ENCODE measurements at places on chromosomes 5 and 9.

DNA sequence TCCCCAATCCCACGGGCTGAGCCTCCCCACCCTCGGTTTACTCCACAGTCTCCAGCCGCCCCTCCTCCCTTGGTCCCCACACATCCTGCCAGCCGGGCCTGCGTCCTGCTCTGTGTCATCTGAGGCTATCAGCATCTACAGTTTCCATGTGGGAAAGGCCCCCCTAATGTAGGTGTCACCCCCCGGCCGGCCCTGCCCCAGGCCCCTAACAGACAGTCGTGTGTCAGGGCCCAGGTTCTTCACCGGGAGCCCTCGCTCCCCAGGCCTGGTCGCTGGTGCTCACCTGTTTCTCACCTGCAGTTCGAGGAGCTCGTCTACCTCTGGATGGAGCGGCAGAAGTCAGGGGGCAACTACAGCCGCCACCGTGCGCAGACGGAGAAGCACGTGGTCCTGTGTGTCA lies 62.7 kb downstream of the KCNT1 start:
- no peak for DNase-seq

DNA sequence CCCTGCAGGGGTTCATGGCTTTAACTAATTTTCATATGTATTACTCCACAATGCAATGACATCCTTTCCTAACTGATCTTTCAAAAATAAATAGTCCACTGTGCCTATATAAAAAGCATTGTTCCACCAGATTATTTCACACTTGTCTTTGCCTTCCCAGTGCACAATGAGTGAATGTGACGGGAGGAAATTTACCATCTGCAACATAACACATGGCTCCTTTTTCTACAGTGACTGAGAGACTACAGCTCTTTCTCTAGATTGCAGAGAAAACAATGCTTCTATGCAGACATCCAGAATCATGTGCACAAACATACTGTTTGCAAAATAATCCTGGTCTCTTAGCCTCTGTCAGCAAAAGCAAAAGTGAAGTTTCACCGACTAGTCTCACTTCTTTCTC lies 483.7 kb upstream of the PIK3R1 start:
- DNase-seq, result no peak

DNA sequence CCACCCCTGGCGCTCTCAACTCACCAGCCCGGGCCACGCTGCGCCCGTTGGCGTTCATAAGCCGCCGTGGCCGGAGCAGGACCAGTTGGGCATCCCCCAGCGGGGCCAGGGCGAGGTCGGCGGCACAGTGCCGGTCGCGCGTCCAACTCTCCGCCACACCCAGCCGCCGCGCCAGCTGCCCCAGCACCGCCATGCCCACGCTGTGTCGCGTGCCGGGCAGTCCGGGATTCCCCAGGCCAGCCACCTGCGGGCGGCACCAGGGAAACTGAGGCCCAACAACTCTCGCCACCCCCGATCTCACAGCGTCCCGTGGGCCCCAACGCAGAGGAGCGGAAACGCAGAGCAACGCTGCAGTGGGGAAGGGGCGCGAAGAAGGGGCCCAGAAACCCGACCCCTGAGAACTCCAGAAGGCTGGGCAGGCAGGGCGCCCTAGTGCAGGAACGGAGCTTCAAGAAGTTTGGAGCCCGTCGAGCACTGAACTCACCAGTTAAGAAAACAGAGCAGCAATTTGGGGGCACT lies 453 bp downstream of the PTRH1 start:
- DNase-seq, result no peak

DNA sequence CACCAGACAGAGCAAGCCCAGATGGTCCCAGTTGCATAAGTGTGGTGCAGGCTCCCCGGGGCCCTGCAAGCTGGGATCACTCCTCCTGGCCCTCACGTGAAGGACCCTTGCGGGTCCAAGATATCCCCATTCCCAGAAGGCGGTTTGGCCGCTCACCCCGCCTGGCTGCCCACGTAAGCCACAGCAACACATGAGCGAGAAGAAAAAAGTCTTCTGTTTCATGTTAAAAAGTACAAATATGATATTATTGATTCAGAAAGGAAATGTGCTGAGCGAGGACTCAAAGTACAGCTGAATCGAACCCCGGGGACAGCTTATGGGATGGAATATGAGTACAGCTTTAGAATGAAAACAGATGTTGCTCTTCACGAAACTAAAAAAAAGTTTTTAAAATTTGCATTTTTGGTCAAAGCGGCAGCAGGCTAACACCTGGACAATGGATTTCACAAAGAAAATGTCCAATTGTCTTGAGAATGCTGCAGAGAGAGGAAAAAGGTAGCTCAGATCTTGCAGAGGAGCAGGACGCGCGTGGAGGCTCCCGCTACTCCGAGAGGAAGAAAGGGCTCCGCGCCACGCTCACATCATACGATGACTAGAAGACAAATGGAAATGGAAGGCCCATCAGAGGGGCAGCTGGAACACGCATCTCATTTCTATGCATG lies 427.6 kb downstream of the IRX1 start:
- no peak for DNase-seq

- no peak for DNase-seq
These were observed 117.0 kb upstream of the GAS1 start for GRCh38 chr9:87064311-87064710.

DNA sequence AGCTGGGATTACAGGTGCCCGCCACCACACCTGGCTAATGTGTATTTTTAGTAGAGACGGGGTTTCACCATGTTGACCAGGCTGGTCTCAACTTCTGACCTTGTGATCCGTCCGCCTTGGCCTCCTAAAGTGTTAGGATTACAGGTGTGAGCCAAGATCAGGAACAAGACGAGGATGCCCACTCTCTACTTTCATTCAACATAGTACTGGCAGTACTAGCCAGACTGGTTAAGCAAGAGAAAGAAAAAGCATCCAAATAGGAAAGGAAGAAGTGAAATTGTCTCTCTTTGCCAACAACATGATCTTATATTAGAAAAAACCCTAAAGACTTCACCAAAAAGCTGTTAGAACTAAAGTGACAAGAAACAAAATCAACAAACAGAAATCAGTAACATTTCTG lies 7.4 kb upstream of the ENDOG start:
- DNase-seq, result no peak

DNA sequence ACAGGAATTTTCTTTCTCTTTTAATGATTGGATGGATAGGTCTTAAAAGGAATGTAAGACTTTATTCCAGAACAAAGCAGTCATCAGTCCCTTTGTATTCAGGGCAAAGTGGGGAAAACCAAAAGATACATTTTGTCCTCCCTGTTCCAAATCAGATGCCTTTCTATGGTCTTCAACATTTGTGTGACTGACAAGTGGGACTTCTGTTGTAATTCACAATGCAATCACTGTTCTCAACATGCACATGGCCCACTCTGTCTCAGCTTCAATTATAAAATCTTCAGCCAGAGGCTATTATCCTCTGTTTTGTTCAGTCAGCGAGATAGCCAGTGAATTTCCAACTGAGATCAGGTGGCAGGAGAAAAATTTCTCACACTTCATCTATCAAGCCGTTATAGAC lies 95.5 kb upstream of the ERBIN start:
- no peak for DNase-seq

- no peak for DNase-seq
These were observed 285.4 kb downstream of the MAST4 start for GRCh38 chr5:66881480-66882161.

DNA sequence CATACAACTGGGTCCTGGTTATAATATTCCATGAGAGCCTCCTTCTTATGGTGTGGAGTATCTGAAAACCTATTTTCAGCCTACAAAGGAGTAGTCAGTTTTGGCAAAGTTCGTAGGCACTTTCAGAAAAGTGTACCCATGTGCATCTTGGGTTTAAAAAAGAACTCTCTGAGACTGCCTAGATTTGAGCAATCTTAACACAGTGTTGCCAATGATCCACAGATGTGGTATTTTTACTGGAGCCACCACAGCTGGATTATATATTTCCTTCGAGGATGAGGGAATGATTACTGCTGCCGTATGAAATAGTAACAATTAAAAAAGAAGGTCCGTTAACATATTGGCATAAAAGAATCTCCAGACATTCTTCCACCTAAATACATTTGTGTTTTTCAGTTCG lies 1.1 kb downstream of the PALM2AKAP2 start:
- DNase-seq, result no peak

DNA sequence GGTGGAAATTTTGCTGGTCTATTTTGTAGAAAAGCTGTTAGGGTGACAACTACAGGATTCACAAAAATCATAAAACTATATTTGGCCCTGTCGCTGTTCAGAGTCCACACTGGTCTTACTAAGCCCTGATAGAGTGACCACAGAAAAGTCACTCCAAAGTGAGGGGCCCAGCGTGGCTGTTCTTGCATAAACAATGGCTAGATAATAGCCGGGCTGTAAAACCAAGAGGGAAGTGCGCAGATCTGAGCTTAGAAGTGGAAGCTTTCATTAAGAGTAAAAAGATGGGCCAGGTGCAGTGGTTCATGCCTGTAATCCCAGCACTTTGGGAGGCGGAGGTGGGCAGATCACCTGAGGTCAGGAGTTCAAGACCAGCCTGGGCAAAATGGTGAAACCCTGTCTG lies 15.5 kb upstream of the CTSL start:
- DNase-seq, result no peak

GRCh38 chr9:113979343-113980127 lies 98.6 kb downstream of the AMBP start:
- no peak for DNase-seq

GRCh38 chr5:77230727-77231470 lies 20.4 kb downstream of the PDE8B start:
- DNase-seq, result no peak

- DNase-seq, result no peak
These were observed 19.7 kb upstream of the SLC6A19 start for GRCh38 chr5:1181451-1182359.

GRCh38 chr5:179696603-179697002 lies 2.2 kb upstream of the CANX start:
- no peak for DNase-seq

GRCh38 chr9:82148901-82149461 lies 160.4 kb downstream of the SPATA31D1 start:
- DNase-seq, result no peak

GRCh38 chr9:132341177-132341840 lies 13.5 kb downstream of the SETX start:
- DNase-seq, result no peak

DNA sequence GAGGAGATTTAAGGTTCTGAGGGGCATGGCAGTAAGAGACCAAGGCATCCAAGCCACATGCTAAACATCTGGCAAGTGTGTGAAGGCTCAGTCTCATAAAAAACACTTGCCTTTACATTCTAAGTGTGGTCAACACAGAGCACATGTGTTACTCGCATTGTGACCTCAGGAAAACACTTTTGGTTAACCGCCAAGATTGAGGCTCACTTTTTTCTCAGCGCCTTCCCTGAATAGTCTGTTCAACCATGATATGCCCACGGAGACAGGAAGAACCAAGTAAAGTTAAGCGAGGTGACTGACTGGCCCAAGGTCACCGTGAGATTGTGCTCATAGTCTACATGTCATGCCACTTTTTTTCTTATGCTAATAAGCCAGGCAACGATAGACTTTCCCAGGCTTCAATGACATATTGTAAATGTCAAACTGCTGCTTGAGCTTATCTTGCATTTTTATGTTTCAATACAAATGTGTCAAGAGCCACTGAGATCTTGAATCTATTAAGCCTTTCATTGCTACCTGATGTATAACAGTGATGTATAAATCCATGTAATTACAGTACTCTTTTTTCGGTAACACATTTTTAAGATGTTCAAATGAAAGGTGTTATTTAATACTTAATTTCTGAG lies 21.1 kb upstream of the IL9 start:
- DNase-seq, result no peak

DNA sequence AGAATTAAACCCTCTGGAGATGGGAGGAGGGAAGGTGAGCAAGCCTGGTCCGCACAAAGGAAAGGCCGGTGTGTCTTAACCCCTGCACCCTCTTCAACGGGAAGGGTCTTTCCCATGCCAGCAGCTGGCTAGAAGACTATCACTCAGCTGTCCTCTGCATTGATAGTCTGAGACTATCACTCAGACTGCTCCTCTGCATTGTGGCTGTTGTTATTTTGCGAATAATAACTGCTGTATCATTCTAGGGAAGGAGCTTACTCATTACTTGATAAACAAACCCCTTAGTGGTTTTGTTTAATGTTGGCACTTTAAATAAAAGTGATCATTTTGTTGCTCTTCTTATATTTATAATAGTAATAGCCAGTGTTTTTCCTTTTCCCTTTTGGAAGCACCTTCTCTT lies 8.1 kb downstream of the TRIP13 start:
- no peak for DNase-seq

- DNase-seq, result no peak
These were observed 18.4 kb upstream of the SPINK4 start for GRCh38 chr9:33221568-33221884.

- no peak for DNase-seq
These were observed 55.9 kb upstream of the NR3C1 start for GRCh38 chr5:143459433-143459832.

DNA sequence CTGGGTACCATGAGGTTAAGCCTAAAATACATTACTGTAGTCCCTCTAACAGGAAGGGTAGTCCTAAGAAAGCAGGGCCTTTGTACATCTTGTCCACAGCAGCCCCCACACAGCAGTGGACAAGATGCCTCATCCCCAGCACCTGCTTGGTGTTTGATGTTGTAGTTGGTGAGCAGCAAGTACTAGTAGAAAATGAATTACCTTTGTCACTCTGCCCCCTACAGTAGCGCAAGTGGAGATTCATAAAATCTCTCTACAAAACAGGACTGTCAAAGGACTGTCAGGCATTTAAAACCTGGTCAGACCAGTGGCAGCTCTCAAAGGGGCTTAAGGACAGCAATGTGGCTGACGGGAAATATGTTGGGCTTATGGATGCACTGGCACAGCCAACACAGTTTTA lies 122.5 kb downstream of the TMEM174 start:
- no peak for DNase-seq
